ENCODE measurements at places on chromosomes 1 and 21.

GRCh38 chr1:228037401-228038386, 30.9 kb downstream of the WNT3A start:
- peak; percentile 21 for DNase-seq

DNA sequence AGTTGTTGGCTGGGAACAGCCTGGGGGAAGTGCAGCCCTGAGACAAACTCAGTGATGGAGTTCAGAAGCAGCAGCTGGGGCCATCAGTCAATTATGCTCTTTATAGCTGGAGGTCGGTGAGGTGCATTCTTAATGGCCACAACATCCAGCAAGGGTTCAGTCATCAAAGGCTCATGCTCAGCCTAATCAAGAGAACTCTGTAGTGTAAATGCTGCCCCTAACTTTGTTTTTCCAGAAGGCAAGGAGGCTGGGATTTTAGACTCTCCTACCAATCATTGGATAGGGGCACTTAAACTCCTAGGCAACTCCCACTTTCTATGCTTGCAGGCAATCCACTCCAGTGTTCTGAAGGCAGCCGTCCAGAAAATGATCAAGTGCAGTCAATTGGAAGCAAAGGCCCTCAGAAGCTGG, 15.0 kb upstream of the RGS4 start:
- DNase-seq = no peak

DNA sequence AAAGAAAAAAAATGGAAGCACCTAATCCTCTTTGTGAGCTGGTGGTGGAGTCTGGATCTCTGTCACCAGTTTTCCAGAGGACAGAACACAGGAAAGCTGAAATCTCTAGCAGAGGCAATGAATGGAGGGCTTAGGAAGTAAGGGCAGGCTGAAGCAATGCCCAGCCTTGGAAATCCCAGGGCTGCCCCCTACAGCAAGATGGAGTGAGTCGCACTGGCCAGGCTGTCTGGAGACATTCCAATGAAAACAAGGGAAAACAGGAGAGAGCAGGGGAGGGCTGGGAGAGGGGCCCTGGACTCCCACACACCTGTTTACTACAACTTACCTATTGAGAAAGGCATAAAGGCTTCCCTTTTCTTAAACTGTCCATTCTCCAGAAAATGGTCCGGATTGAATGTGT, 25.9 kb downstream of the CYP2J2 start:
- DNase-seq = no peak

GRCh38 chr1:17721444-17721843, 33.7 kb upstream of the ACTL8 start:
- no peak for DNase-seq

DNA sequence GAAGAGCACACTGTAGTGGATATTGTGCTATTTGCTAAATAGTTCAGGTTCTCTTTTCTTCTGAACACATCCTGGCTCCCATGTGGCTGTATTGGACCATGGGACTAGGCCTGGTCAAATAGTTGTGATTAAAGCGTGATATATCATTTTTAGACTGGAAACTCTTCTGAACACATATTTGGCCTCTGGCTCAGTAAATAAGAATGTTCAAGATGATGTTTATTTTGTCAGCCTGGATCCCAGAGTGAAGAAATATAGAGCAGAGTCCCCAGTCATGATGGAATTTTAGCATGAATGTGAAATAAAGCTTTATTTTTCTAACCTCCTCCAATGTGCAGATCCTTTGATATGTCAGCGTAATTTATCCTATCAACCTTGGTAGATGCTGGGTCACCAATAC, 542.6 kb downstream of the ADGRL2 start:
- no peak for DNase-seq

DNA sequence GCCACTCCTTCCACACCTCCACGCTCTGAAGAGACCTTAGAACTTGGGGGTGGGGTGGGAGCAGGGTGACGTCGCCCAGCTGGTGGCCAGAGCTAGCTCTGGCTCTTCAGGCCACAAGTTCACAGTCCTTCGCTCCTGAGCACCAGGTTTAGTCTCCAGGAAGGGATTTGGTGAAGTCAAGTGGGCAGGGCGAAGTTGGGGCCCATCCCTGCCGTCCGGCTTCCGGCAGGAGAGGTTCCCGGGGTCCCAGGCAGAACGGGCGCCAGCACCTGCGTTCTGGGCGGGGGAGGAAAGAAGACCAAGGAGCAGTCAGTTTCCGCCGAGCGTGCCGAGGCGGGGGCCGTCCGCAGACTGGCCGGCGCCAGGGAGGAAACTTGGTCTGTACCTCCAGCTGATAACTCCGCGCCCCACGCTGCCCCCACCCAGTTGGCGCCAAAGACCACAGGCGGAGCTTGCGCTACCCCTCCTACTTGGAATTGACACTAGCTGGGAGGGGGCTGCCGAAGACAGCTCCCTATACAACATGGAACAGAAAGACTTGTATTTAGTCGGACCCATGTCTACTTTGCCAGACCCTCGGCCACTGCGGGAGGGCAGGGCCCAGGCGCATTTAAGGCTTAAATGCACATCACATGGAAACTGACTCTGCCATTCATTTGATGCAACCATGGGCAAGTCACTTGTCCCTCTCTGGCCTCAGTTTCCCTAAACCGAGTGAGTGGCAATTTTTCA, 995 bp downstream of the ID3 start:
- DNase-seq = no peak

DNA sequence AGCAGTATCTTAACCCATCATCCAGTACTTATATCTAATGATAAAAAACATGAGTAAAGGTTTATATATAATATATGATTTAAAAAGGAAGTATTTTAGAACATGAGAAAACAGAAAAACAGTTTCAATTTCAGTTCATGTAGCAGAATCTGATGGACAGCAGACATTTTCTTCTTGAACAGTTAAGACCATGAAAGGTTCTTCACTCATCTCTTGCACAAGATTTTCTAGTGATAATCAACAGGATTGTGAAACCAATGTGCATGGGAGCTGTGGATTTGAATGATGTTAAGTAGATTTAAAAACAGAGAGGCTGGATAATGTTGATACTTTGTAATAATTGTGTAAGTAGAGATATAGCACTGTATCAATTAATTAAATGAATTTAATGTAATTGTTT, 1297.6 kb downstream of the BRINP3 start:
- DNase-seq = no peak

DNA sequence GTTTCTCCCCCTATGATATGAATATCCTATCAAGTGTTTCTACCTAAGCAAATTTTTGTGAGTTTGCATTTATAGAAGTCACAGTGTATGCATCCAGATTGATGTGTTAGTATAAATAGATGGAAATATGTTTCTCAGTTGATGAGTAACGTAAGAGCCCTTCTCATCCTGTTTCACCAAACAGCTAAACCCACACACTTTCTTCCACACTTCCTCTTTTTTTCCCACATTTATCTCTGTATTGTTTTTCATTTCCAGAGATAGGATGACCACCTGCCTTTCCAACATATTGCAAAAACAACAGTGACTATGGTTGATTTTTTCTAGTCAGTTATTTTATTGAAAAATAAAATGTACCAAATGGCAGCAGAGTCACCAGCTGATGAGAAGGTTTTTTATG, 490.1 kb downstream of the NEGR1 start:
- DNase-seq = no peak

- no peak for DNase-seq
Measured at GRCh38 chr1:232769733-232770132, 35.5 kb upstream of the MAP10 start.

DNA sequence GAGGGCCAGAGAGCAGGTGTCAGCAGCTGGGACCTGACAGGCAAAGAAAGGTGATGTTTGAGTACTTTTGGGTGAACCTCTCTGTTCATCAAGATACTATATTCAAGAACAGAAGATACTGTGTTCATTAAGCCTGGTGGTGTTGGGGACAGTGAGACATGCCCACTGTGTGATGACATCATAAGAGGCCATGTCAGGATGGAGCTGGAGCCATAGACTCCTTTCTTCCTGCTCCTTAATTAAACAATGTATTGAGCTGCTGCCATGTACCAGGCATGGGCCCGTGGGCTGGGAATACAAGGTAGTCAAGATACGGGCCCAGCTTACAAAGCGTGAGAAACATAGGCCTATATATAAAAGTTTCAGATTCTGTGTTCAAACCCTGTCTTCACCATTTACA, 435.4 kb downstream of the RPS6KC1 start:
- DNase-seq = no peak

DNA sequence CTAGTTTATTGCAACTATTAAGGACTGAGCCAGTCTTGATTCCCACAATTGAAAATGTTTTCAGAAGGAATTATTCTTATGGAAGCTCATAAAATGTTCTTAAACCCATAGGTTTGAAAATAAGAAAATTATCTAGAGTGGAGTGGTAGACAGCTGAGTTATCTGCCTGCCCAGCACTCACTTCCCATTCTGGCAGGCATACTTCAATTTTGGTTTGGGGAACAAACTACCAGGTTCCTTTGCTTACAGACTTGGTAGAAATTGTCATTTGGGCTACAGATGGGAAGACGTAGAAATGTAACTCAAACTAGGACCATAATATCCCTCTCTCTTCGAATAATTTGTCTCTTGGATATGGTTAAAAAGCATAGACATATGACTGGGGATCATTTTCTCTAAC, 18.4 kb downstream of the JUN start:
- no peak for DNase-seq

- no peak for DNase-seq
Measured at GRCh38 chr1:54350360-54350759, 55.8 kb downstream of the SSBP3 start.

DNA sequence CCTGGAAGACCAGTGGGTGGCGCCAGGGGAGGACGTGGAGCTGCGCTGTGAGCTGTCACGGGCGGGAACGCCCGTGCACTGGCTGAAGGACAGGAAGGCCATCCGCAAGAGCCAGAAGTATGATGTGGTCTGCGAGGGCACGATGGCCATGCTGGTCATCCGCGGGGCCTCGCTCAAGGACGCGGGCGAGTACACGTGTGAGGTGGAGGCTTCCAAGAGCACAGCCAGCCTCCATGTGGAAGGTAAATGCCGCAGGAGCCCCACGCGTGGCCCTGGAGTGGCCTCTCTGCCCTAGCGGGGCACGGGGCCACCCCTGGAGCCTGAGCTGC, 75.2 kb downstream of the OBSCN start:
- DNase-seq = no peak

DNA sequence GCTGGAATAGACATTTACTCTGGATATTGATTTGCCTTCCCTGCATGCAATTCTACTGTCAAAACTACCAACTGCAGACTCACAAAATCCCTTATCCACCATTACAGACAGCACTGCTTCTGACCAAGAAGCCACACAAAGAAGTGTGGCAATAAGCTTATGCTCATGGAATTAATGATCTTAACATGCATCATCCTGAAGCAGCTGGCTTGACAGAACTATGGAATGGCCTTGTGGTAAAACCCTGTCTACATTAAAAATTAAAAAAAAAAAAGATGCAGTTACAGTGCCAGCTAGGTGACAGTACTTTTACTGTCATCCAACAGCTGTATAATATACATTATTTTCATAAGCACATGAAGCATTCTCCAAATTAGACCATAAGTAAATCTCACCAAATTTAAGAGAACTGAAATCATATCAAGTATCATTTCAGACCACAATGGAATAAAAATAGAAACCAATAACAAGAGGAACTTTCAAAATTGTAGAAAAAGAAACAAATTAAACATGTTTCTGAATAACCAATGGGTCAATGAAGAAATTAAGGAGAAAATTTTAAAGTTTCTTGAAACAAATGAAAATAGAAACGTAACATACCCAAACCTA, 70.7 kb downstream of the SCMH1 start:
- no peak for DNase-seq

DNA sequence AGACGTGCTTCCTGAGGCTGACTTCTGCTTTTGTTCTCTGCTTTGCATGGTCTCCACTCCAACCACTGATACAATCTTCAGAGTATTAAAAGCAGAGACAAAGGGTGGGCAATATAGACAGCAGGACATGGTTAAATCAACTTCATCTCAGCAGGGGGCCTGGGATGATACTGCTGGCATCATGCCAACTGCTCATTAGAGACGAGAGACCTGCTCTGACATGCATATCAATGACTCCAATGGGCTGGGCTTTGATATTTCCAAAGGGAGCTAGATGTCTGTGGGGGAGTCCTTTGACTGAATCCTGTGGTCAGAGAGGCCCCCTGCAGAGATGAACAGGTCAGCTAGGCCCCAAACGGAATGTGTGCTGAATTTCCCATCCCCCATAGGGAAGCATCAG, 106.6 kb downstream of the ACTL8 start:
- DNase-seq = no peak

- no peak for DNase-seq
Measured at GRCh38 chr1:101037316-101037715, 11.7 kb upstream of the DPH5 start.

Data from activated CD8-positive, alpha-beta memory T cell treated with anti-CD3 and anti-CD28 coated beads for 48 hours (primary cell).